HEK293T (cell line): ENCODE measurements at places on chromosomes 3 and 15.
A peak's percentile ranks its signal among the peaks of the same experiment; 100 is the strongest.

GRCh38 chr15:98881526-98882520, 125.8 kb downstream of the PGPEP1L start:
- peak; percentile 68 for DNase-seq

DNA sequence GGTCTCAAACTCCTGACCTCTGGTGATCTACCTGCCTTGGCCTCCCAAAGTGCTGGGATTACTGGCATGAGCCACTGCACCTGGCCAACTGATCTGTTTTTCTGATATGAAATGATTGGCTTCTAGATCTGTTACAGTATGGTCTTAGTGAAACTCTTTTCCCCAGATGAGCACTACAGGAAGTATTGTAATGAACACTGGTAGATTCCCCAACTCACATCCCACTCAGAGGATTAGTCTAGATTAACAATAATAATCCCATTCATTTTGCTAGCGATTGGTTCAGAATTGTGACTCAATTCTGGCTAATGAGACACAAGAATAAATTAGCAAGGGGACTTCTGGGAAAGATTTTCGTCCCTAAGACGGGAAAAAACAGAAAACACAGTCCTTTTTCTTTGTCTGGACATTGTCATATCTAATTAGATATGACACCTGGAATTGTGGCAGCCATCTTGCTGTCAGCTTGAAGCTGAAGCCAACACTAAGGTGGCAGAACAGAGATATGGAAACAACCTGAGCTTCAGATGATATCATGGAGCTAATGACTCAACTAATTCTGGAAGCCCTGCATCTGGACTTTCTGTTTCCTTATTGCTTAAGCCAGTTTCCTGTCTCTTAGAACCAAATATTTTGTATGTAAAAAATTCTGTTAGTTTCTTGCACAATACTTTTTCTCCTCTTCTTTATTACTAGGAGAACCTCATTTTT, 17.4 kb upstream of the NPTN start:
- no peak for DNase-seq

DNA sequence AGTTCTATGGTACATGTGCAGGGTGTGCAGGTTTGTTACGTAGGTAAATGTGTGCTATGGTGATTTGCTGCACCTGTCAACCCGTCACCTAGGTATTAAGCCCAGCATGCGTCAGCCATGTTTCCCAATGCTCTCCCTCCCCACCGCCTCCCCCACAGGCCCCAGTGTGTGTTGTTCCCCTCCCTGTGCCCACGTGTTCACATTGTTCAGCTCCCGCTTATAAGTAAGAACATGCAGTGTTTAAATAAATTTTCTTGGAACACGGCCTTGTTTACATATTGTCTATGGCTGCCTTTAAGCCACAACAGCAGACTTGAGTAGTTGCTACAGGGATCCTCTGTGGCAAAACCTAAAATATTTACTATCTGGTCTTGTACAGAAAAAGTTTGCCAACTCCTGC, 41.3 kb upstream of the CORO2B start:
- DNase-seq: no peak

GRCh38 chr15:89141885-89142284, 53.6 kb downstream of the ABHD2 start:
- no peak for DNase-seq

GRCh38 chr3:167187221-167187620, 192.9 kb downstream of the ZBBX start:
- no peak for DNase-seq

GRCh38 chr3:48057521-48057920, 41.3 kb upstream of the MAP4 start:
- DNase-seq: no peak

DNA sequence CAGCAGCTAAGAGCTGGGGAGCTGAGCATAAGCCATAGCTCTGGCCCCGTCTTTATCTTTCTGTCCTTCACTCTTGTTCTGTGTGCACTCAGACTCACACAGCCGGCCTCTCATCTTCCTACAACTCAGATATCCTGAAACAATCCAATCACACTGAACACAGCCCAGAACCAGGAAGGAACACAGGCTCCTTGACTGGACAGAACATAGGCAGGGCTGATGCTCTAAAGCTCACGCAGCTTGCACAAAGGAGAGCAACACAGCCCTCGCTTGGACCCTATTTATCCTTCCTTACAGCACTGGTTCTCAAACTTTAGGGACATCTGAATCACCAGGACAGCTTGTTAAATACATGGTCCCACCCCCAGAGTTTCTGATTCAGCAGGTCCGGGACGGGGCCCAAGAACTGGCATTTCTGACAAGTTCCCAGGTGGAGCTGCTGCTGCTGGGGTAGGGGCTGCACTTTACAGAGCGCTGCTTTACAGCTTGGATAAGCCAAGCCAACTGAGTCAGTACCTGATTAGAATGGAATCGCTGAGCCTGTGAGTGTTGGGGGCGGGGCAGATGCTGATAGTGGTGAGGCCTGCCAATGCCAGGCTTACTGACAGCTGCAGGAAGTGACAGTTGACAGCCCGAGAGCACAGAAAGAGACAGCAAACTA, 65.1 kb downstream of the MRPL46 start:
- no peak for DNase-seq

DNA sequence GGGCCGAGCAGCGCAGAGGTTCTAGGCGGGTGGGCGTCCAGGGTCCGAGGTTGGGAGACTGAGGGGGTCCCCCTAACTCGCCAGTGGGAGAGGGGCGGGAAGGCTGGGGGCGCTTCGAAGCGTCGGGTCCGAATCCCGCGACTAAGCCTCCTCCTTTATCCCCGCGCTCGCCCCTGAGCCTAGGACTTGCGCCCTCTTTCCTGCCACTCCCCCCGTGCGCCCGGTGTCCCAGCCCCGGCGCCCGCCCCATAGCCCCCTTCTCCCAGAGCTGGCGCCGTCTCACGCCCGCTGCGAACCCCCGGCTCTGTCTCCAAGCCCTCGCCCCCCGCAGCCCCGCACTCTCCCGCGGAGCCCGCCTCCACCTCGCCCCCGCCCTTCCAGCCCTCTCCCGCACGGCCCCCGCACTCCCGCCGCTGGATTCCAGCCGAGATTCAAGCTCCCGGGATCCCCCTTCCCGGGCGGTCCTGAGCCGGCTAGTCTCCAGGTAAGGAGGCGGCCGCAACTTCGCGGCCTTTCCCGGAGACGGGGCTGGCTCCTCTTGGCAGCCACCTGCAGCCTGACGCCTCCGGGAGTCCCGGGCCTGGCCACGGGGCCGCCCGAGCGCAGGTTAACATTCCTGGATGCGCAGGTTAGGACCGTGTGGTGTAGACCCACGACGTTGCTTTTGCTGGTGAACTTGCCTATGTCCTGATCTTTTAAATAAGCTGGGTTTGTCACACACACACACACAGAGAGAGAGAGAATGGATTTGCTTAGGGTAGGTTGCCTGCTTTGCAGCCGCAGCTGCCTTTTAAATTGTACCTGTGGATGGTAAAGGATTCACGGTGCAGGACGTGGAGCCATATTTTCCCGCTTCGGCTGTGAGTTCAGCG, 563 bp downstream of the PXYLP1 start:
- peak; percentile 52 for DNase-seq

GRCh38 chr3:172181932-172182586, 142.7 kb downstream of the FNDC3B start:
- no peak for DNase-seq

- peak; percentile 4 for DNase-seq
Measured at GRCh38 chr3:197847866-197848401, 56.9 kb downstream of the LRCH3 start.

- no peak for DNase-seq
Measured at GRCh38 chr3:121997372-121997771, 24.7 kb downstream of the ILDR1 start.

GRCh38 chr3:3227640-3228039, 48.1 kb upstream of the CRBN start:
- no peak for DNase-seq

- DNase-seq: no peak
Measured at GRCh38 chr15:73991260-73991659, 835 bp downstream of the STOML1 start.

DNA sequence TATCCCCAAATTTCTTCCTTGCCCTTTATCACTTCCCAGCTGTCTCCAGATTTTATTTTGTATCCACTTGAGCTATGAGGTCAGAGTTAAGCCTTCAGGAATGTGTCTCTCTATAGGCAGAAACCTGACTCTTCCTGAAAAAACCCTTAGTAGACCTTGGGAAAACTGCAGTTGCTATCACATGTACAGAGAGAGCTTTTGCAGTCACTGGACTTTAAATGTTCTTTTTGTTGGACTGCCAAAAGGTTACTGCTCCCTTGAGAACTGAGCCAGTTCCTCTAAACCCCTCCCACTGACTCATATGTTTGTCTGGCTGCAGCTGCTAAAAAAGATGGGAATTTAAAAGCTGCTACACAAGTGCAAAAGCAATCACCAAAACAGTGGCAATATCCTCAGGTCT, 169.1 kb upstream of the CCDC54 start:
- peak; percentile 55 for DNase-seq

DNA sequence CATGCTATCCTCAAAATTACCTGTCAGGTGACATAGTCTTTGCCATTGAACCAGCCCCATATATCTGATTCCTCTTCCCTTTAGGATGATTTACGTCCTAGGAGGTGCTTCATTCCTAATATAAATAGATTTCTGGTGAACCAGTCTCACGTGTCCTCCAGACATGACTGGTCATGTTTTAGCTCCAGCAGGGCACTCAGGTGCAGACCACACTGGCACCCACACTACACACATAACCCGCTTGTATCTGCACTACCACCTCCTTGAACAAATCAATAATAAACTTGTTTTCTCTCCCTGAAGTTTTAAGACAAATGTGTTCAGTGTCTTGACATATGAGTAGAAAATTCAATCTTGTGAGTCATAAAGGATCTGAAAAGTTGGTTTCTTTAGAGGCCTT, 155.5 kb downstream of the GOLIM4 start:
- DNase-seq: no peak

GRCh38 chr15:91216000-91216399, 115.9 kb downstream of the SV2B start:
- DNase-seq: no peak

DNA sequence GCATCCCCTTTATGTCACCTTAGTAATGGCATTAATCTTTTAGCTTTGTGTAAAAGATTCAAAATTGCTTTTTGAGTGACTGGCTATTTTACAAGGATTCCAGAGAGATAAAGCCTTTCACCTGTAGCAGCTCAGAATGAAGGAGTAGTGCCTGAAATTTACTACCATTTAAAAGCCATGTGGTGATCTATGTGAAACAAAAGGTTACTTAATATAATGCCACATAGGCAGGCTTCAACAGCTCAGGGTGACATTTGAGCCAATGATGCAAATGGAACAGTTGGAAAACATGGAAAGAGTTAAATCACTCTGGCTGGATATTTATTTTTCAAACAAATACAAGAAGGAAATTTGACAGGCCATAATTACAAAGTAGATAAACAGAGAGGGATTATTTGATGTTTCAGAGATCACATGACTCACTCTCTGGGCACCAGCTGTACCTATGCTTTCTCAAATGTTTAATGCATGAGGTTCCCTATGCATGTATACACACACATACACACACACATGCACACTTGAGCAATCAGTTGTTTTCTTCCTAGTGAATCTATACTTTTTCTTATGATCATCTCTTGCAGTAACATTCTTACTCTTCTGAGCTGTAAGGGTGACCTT, 171.5 kb downstream of the ZMAT3 start:
- DNase-seq: no peak

- no peak for DNase-seq
Measured at GRCh38 chr15:63503739-63504246, 600 bp upstream of the USP3 start.

DNA sequence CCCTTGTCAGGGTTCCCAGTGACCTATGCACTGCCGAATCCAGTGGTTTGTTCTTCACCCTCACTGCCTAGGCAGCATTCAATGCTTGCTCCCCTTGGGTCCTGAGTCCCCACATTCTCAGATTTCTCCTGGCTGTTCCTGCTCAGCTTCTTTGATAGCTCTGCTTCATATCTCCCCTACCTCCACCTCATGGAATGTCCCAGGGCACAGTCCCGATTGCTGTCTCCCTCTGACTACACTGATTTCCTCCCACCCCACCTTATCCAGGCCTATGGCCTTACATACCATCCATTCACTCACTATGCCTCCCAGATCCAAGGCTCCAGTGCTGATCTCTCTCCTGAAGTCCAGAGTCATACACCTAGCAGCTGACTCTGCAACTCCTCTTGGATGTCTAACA, 1.5 kb upstream of the CDHR4 start:
- no peak for DNase-seq

GRCh38 chr15:32218666-32219065, 184.4 kb downstream of the GOLGA8K start:
- no peak for DNase-seq

GRCh38 chr15:58748852-58749531, 515 bp downstream of the ADAM10 start:
- DNase-seq: peak; percentile 25

DNA sequence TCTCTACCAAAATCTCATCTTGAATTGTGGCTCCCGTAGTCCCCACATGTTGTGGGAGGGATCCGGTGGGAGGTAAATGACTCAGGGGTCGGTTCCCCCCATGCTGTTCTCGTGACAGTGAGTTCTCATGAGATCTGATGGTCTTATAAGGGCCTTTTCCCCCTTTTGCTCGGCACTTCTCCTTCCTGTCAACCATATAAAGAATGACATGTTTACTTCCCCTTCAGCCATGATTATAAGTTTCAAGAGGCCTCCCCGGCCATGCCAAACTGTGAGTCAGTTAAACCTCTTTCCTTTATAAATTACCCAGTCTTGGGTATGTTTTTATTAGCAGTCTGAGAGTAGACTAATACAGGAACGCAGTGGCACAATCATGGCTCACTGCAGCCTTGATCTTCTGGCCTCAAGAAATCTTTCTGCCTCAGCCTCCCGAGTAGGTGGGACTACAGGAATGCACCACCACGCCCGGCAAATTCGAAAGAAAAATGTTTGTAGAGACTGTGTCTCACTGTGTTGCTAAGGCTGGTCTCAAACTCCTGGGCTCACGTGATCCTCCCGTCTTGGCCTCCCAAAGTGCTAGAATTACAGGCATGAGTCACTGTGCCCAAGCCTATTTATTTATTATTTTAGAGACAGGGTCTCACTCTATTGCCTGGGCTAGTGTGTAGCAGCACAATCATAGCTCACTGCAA, 101.0 kb downstream of the ATP10A start:
- no peak for DNase-seq

DNA sequence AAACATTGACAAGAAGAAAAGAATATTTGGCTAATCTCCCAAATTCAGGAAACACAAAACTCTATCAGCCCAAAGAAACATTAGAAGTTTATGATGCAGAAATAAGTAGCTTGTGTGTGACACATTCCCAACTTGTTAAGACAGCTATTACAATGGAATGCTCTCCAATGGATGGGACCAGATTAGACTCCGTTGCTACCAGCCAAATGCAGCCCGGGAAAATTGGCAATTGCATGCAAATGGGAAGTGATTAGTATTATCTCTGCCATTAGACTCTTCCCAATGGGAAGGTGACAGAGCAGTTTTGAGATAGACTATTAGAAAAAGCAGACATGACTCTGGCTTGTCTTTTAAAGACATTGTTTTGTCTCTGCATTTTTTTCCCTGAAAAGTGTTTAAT, 37.4 kb upstream of the KCNMB2 start:
- no peak for DNase-seq
